ENCODE measurements at places on chromosomes 1 and 21. TPM values are rescaled to one million over a fixed set of nuclear protein-coding genes. Genes with fewer than 3 reads are reported as not detected.

FAAP20 gene
- 61.0 TPM for total RNA-seq

NTNG1 gene
- total RNA-seq = not detected

CELA3A gene
- total RNA-seq = not detected

RGS13 gene
- not detected for total RNA-seq

CLIC4 gene
- 9.1 TPM for total RNA-seq

SLC30A7 gene
- total RNA-seq = 32.6 TPM

VASH2 gene
- not detected for total RNA-seq

CA6 gene
- 41.8 TPM for total RNA-seq

ITLN2 gene
- total RNA-seq = not detected

CFAP45 gene
- 1.3 TPM for total RNA-seq

TTC24 gene
- 24.1 TPM for total RNA-seq

HRNR gene
- not detected for total RNA-seq

TMEM269 gene
- total RNA-seq = 0.48 TPM

RXRG gene
- not detected for total RNA-seq

CLEC20A gene
- not detected for total RNA-seq

CD34 gene
- total RNA-seq = not detected

CCDC17 gene
- 4.4 TPM for total RNA-seq

MARK1 gene
- total RNA-seq = not detected

LCE1A gene
- total RNA-seq = not detected

TNFRSF9 gene
- 2.7 TPM for total RNA-seq

CYYR1 gene
- not detected for total RNA-seq

TRABD2B gene
- total RNA-seq = not detected

PCAT6 gene
- 0.61 TPM for total RNA-seq

ATP5IF1 gene
- 209 TPM for total RNA-seq

TCHH gene
- 0.08 TPM for total RNA-seq

RNF186 gene
- total RNA-seq = not detected

OR2M3 gene
- total RNA-seq = not detected

OR2T33 gene
- not detected for total RNA-seq

SPRR5 gene
- total RNA-seq = not detected

CHODL gene
- total RNA-seq = 0.31 TPM

SNX7 gene
- total RNA-seq = not detected

LCE4A gene
- not detected for total RNA-seq

RASSF5 gene
- total RNA-seq = 211 TPM

LRRC7 gene
- not detected for total RNA-seq

B3GALT2 gene
- total RNA-seq = 6.0 TPM

GJA5 gene
- not detected for total RNA-seq

PPFIA4 gene
- total RNA-seq = 56.0 TPM

TMEM35B gene
- 38.0 TPM for total RNA-seq

OR2T29 gene
- total RNA-seq = not detected

UTS2 gene
- 2.0 TPM for total RNA-seq

OPTC gene
- not detected for total RNA-seq

KLHDC8A gene
- not detected for total RNA-seq

RIMKLA gene
- total RNA-seq = 3.7 TPM

NHLH1 gene
- 0.33 TPM for total RNA-seq

HES3 gene
- total RNA-seq = not detected

PRKAA2 gene
- not detected for total RNA-seq

C8A gene
- not detected for total RNA-seq

BNIPL gene
- 2.8 TPM for total RNA-seq

THRAP3 gene
- 125 TPM for total RNA-seq

RBP7 gene
- 0.53 TPM for total RNA-seq

IL10 gene
- total RNA-seq = not detected

HSD11B1 gene
- total RNA-seq = not detected

RGSL1 gene
- not detected for total RNA-seq

SEMA4A gene
- total RNA-seq = 10.2 TPM

DNASE2B gene
- total RNA-seq = not detected

KCNE2 gene
- total RNA-seq = not detected

IL12RB2 gene
- 15.2 TPM for total RNA-seq
